ENCODE measurements at places on chromosomes 2 and 18. TPM values are rescaled to one million over a fixed set of nuclear protein-coding genes. Genes with fewer than 3 reads are reported as not detected.

- no peak for DNase-seq
Measured at GRCh38 chr2:50065835-50066234, 911.5 kb upstream of the FSHR start.

- DNase-seq = no peak
Measured at GRCh38 chr2:184685999-184686841, 87.9 kb downstream of the ZNF804A start.

- DNase-seq = no peak
Measured at GRCh38 chr2:150465703-150466569, 21.5 kb downstream of the RND3 start.

SRD5A2 gene
- 0.04 TPM for polyA plus RNA-seq

- no peak for DNase-seq
Measured at GRCh38 chr2:145067549-145068030, 547.7 kb upstream of the ZEB2 start.

- DNase-seq = no peak
Measured at GRCh38 chr18:10926621-10927161, 222.7 kb downstream of the PIEZO2 start.

DNA sequence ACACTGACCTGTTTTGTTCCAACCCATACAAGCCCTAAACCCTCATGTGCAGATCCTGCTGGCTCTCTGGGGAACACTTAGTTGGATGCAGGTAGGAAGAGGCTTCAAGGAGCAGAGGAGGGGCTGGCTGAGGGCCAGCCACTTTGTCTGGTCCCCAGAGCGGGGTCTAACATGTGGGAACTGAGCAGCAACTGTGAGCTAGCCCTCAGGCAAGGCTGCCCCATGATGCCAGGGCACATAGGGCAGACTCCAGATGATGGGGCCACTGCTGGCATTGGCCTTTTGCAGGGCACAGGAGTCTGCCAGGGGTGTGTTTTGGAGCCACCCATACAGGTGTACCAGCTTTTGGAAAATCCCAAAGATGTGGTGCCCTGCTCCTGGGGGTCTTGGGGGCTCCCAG is 67.7 kb downstream of the HPCAL1 start:
- DNase-seq = no peak

DNA sequence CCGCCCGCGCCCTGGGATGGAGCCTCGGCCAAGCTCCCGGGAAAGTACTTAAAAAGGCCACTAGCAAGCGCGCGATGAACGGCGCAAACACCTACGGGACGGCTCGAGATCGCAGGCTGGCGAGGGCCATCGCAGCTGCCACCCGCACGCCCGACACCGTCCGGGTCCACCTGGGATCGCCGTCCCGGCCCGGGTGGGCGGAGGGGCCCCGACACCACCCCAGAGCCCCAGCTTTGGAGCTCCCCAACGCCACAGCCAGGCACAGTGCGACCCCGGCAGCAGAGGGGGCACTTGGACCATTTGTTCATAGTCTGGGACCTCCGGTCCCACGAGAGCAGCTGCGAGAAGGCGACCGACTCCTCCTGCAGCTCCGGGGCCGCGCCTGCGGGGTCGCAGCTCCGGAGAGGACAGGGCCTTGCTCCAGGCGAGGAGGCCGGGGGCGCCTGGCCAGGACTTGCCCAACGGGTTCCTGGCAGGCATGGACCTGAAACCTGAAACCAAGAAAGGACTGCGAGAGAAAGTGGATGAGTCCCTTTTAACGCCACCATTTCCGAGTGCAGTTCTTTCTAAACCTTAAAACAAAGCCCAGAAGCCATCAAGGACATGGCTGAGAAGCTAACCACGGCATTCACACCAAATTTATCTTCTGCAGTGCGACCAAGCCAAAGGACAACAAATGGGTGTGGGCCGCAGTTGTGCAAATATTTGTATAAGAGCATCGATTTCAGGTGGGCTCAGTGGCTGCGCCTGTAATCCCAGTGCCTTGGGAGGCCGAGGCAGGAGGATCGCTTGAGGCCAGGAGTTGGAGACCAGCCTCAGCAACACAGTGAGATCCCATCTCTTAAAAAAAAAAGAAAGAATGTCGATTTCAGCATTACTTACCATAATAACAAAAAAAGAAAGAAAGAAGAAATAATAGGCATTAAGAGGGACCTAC is 54.0 kb upstream of the IMP4 start:
- DNase-seq = no peak

- DNase-seq = no peak
Measured at GRCh38 chr2:189178726-189179569, 613 bp downstream of the COL5A2 start.

GRCh38 chr2:96913398-96914202 is 43.7 kb upstream of the SEMA4C start:
- DNase-seq = no peak

TUBB8B gene
- polyA plus RNA-seq = 0.44 TPM

All from right renal cortex interstitium (tissue), 3 donors.